Osteocyte (in vitro differentiated cells): ENCODE measurements at places on chromosomes 1 and 21. TPM values are rescaled to one million over a fixed set of nuclear protein-coding genes. Genes with fewer than 3 reads are reported as not detected.

GRCh38 chr1:33222381-33222780, 33.9 kb upstream of the ZNF362 start:
- H3K27me3 ChIP-seq = peaks cover 3% of the 10 kb centered on the region
- no peak overlapping the region for H3K4me3 ChIP-seq
- peaks cover 17% of the 10 kb centered on the region for H3K4me1 ChIP-seq
- DNase-seq = no peak

- H3K4me3 ChIP-seq = no peak overlapping the region
- DNase-seq = no peak
- H3K27me3 ChIP-seq = peaks cover 3% of the 10 kb centered on the region
- peaks cover 13% of the 10 kb centered on the region for H3K4me1 ChIP-seq
These were observed 14.8 kb downstream of the EDN2 start for GRCh38 chr1:41469706-41470105.

GRCh38 chr1:18512883-18513282, 32.2 kb downstream of the KLHDC7A start:
- no peaks in the 10 kb centered on the region for H3K4me1 ChIP-seq
- no peaks in the 10 kb centered on the region for H3K36me3 ChIP-seq
- H3K4me3 ChIP-seq = no peak overlapping the region
- no peaks in the 10 kb centered on the region for H3K27me3 ChIP-seq

DNA sequence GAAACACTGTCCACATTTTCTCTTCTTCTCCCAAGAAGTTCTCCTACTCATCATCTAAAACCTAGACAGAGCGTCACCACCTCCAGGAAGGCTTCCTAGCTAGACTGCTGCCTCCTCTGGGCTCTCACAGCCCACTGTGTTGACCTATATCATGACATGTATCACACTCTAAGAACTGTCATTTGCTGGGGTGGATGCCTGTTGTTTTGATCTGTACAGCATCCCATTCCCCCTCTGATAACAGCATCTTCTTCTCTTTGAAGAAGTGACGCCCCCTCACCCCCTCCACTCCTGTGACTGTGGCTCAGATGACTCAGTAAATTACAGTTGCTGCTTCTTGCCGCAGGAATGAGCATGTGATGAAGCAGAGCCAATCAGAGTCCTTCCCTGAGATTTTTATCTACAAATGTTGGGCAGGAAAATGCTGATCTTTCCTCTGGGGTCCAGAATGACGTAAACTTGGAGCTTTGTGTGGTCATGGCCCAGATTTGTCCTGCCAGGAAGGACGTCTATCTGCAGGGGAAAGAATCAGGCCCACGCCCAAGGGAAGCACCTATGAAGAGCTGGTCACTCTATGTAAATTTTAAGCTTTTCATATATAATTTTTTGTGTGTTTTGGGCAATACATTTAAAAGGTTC, 28.0 kb upstream of the FOXO6 start:
- H3K4me3 ChIP-seq = no peak overlapping the region
- peak; percentile 40 for DNase-seq
- peaks cover 31% of the 10 kb centered on the region for H3K27me3 ChIP-seq
- H3K27ac ChIP-seq = no peak overlapping the region
- H3K36me3 ChIP-seq = no peaks in the 10 kb centered on the region

- DNase-seq = peak; percentile 91
- no peaks in the 10 kb centered on the region for H3K36me3 ChIP-seq
- H3K4me1 ChIP-seq = peaks cover 22% of the 10 kb centered on the region
- no peak overlapping the region for H3K4me3 ChIP-seq
These were observed 26.1 kb downstream of the UBE2T start for GRCh38 chr1:202315576-202316168.

DNA sequence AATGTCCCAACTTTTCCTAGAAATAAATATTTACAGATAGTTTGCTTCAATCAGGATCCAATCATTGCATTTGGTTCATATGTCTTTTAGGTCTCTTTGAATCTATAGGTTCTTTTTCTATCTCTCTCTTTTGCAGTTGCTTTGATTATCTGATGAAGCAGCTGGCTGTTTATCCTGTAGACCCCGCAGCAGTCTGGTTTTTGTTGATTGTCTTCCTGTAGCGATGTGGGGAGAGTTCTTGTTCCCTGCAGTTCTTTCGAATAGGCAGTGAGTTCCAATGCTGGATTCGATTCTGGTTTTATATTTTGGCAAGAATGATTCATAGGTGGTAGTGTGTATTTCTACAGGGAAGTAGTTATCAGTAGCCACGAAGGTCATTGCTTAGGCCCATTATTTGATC, 7.4 kb upstream of the MIXL1 start:
- no peaks in the 10 kb centered on the region for H3K4me1 ChIP-seq
- no peaks in the 10 kb centered on the region for H3K27me3 ChIP-seq
- no peak overlapping the region for H3K4me3 ChIP-seq
- H3K36me3 ChIP-seq = no peaks in the 10 kb centered on the region
- no peak overlapping the region for H3K27ac ChIP-seq
- no peak for DNase-seq

- H3K27me3 ChIP-seq = no peaks in the 10 kb centered on the region
- no peaks in the 10 kb centered on the region for H3K4me1 ChIP-seq
- H3K4me3 ChIP-seq = no peak overlapping the region
- no peak for DNase-seq
- H3K36me3 ChIP-seq = no peaks in the 10 kb centered on the region
These were observed 39.4 kb downstream of the OR10Z1 start for GRCh38 chr1:158644449-158644848.

GRCh38 chr1:211259638-211260126, 516 bp downstream of the RCOR3 start:
- peak overlapping the region; percentile 91 for H3K27ac ChIP-seq
- peaks cover 12% of the 10 kb centered on the region for H3K36me3 ChIP-seq
- H3K4me3 ChIP-seq = peak overlapping the region; percentile 81

- H3K4me3 ChIP-seq = no peak overlapping the region
- H3K4me1 ChIP-seq = no peaks in the 10 kb centered on the region
- DNase-seq = no peak
- H3K36me3 ChIP-seq = no peaks in the 10 kb centered on the region
These were observed 16.2 kb upstream of the KPRP start for GRCh38 chr1:152741656-152742055.

The SELP gene
- not detected in 2 replicates for total RNA-seq

The OR4F16 gene
- total RNA-seq = not detected in 2 replicates

The ACTA1 gene
- 0.55 TPM in 1 of 2 replicates, not detected in the other for total RNA-seq

The LDLRAD2 gene
- not detected in 2 replicates for total RNA-seq
